ENCODE measurements at places on chromosomes 4 and X.

DNA sequence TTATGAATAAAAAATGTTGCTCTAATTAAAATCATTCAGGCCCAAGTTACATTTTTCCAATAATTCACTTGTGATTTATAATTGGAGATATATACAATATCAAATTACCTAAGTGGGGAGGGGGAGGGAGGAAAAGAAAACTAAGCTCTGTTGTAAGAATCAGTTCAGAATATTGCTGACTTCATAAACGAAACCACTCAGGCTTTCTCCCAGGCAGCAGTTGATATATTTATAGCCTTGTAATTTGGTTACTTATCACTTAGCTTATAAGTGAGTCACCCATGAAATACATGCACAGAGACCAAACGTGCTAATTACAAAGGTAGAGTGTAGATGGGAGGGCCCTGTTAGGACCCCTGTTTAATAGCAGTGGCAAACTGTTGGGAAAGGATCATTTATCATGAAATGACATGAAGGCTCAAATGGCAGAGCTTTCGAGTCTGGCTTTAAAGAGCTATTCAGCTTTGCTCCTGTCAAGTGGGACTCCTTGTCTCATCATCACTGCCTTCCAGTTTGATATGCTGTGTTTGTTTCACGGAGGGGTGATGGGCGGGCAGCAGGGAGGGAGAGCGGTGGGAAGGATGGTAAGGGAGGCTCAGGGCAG is 105.6 kb upstream of the PGRMC2 start:
- peak; percentile 80 for DNase-seq

DNA sequence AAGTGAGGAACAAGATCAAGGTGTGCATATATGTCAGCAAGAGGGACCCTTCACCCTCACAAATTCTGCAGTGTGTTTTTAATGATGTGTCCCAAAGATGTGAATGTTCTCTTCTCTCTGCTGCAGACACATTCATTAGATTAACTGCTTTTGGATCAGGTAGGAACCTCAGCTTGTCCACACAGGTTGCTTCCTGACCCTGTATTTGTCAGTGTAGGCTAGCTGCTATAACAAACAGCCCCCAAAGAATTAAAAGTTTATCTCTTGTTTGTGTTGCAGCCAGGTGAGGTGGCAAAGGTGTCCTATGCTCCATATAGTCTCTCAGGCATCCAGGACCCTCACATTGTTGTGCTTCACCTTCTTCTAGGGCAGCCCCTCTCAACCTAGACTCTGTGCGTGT is 17.8 kb downstream of the XG start:
- DNase-seq: no peak

- no peak for DNase-seq
These were observed 126.5 kb downstream of the STIM2 start for GRCh38 chr4:26987191-26987590.

- no peak for DNase-seq
These were observed 75.8 kb upstream of the CCDC160 start for GRCh38 chrX:134161162-134161561.

DNA sequence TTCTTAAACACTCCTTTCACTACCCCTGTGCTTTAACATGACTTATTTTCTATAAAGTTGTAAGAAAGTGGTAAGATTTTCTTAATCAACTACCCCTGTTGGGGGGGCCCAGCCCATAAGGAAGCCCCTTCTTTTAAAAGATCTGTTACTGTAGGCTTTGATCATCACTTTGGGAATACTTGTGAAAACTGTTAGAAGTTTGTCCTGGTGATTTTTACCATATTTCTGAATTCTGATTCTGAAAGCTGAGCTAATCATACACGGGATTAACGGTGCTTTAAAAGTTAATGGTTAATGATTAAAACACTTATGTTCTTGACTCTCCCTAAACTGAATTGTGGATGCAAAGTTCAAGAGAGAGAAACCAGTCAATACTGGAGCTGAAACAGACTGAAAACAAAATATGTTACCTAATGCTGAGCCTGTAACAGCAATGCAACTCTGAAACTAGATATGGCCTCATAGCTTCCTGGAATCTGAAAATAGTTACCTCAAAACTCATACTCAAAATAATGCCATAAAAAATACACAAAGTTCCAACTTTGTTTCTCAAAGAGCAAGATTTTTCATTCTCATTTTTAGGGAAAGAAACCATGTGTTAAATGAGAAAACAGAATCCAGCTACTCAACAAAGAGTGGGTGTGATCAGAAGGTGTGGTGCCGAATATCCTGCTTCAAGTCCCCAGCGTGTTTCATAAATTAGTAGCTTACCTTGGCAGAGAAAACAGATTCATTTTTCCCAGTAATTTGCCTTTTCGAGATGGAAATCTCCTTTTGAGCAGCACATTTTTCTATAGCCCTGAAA is 31.6 kb downstream of the ADH7 start:
- peak; percentile 65 for DNase-seq

DNA sequence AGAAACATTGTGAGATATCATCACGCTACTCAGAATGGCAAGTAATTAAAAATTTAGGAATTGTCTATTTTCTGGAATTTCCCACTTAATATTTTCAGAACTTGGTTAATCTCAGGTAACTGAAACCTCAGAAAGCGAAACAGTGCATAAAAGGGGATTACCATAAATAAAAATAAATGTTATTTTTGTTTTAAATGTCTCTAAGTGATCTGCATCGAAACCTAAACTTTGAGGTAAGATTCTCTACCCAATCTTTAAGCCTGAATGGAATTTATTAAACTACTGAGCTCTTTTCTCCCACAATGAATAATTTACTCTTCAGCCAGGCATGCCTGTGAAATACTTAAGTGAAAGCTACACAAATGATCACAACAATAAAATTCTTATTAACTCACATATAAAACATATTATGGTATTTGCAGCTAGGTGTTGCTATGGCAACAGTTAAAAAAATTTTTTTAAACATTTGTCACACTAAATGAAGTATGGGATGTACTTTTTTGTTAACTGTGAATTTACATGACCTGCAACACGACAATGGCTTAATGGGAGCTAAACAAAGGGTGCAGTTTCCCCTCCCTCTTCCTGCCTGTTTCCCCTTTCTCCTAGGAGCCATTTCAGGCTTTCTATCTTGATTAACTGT is 220.2 kb upstream of the PRPS2 start:
- no peak for DNase-seq

- peak; percentile 75 for DNase-seq
These were observed 596.3 kb upstream of the TENM3 start for GRCh38 chr4:181646864-181647263.

GRCh38 chr4:26218677-26219605 is 101.9 kb upstream of the RBPJ start:
- no peak for DNase-seq

DNA sequence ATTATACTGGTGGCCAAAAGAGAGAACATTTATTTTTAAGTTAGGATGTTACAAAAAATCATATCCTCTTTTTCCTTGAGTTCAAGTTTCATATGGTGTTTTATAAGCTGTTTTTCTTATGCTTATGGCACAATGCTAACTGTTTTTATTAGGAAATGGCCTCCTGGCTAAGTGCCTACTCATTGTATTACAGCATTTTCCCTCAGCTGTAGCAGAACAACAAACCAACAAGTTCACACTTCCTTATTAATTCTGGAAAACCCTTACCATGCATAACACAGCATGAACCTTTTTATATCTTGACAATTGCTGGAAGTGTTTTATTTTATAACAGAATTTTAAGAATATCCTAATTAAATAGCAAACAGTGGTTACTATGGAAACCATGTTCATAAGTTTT is 165.8 kb downstream of the GASK1B start:
- no peak for DNase-seq

GRCh38 chr4:178316211-178316610 is 874.0 kb upstream of the AGA start:
- no peak for DNase-seq

GRCh38 chrX:63922221-63922620 is 137.2 kb upstream of the ARHGEF9 start:
- DNase-seq: peak; percentile 41

DNA sequence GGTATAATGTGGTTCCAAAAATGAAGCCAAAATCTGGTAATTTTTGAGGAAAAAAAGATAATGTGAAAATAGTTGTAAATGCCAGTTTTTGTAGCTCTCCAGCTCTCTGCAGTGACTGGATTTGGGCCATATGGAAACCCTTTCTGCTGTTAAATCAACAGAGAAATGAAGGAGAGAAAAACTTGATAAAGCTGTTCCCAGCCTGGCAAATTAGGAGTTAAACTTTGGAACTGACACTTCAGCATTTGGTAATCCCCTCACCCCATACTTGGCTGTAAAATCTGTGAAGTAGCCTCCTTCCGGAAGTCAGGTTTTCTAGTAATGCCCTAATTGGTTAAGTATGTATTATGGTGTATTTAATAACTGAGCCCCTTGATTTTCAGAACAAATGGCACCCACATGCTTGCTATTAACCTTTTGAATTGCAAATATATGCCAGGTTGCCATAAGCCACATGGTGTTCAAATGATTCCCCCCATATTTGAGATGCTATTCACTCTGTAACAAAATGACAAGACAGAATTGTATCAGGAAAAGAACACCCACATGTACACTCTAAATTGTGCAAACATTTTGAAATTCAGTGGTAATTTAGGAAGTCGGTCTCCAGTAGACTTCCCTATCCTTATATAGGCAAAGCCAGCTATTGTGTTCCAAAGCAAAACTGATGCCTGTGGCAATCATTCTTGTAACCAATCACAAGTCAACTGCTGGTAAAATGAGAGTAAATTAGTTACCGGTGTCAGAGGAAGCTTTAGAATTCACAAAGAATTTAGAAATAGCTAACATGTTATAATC is 96.3 kb upstream of the ADAMTS3 start:
- no peak for DNase-seq

- DNase-seq: no peak
These were observed 401.3 kb upstream of the BOD1L1 start for GRCh38 chr4:14028862-14029261.

- DNase-seq: no peak
These were observed 797.6 kb upstream of the PABPC4L start for GRCh38 chr4:134999169-134999568.

- DNase-seq: no peak
These were observed 125.1 kb downstream of the HS6ST2 start for GRCh38 chrX:132833373-132833772.

GRCh38 chr4:187071946-187072600 is 348.4 kb upstream of the FAT1 start:
- peak; percentile 5 for DNase-seq

- DNase-seq: no peak
These were observed 3.4 kb downstream of the CYBB start for GRCh38 chrX:37783305-37783704.

- peak; percentile 53 for DNase-seq
These were observed 65.9 kb downstream of the ANTXR2 start for GRCh38 chr4:80006935-80007744.

GRCh38 chr4:68256284-68256683 is 10.8 kb upstream of the TMPRSS11B start:
- no peak for DNase-seq

- peak; percentile 59 for DNase-seq
These were observed 520.5 kb upstream of the NR3C2 start for GRCh38 chr4:148962539-148963290.

- no peak for DNase-seq
These were observed 530.1 kb downstream of the INPP4B start for GRCh38 chr4:142316025-142316424.

- DNase-seq: peak; percentile 27
These were observed 20.7 kb downstream of the STX18 start for GRCh38 chr4:4521136-4521535.

GRCh38 chrX:39331082-39331704 is 529.9 kb downstream of the MID1IP1 start:
- peak; percentile 16 for DNase-seq

DNA sequence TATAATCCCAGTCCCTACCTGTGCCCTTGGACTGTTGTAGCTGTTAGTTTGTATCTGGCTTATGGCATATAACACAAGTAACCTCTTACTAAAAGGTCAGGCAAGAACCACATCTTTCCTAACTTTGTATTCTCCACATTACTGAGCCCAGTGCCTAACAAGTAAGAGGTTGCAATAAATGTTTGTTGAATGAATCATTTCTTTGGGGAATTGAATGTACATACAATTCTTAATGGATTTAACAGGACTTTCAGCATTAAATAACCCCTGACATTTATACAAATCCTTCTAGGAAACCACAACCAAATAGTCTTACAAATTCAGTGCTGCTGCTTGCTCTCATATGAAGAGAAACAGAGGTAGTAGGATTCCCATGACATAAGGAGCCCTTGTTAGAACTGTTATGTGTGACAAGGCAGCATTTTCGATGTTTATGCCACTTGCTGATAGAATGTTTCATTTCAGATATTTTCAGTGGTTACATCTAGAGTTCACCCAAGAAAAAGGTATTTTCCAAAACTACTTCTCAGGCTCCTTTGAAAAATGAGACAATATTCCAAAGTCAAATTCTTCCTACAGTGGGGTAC is 62.0 kb downstream of the MBNL3 start:
- DNase-seq: peak; percentile 76

- peak; percentile 94 for DNase-seq
These were observed at the start of gene LETM1 for GRCh38 chr4:1856071-1856942. Gene LETM1 (minus strand): TSS chr4:1856156. CDS start chr4:1855950, 206 bp downstream.

GRCh38 chr4:95050980-95051701 is 293.4 kb downstream of the BMPR1B start:
- no peak for DNase-seq

GRCh38 chr4:186249785-186250754 is 15.9 kb upstream of the F11 start:
- peak; percentile 46 for DNase-seq

DNA sequence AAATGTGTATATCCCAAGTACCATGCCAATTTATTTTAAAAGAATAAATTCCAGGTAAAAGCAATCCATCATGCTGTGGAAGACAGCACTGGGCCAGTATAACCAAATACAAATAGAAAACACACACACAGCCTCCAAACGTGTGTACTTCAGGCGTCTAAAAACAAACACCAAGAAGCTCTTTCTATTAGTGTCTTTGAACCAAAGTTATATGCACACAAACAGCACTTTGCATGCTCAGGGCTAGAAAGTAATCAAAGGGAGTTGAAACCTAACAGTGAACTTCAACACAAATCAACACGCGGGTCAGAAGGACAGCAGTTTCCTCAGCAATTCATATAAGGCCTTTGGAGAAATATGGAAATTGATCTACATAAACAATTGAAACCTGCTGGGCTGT is 15.4 kb downstream of the GASK1B start:
- DNase-seq: no peak

- DNase-seq: peak; percentile 54
These were observed 183.7 kb downstream of the SPATA18 start for GRCh38 chr4:52234561-52235440.

All from fibroblast of upper back skin (primary cell).